G401 (cell line): ENCODE measurements at places on chromosomes 16 and 17. TPM values are rescaled to one million over a fixed set of nuclear protein-coding genes. Genes with fewer than 3 reads are reported as not detected.

GRCh38 chr17:75535119-75535537, 9.6 kb downstream of the LLGL2 start:
- no peak for DNase-seq

- peak; percentile 9 for DNase-seq
Observed at GRCh38 chr16:89002851-89003830, 26.1 kb upstream of the CBFA2T3 start.

GRCh38 chr16:85384833-85385462, 228.2 kb upstream of the GSE1 start:
- DNase-seq, result no peak

- no peak for DNase-seq
Observed at GRCh38 chr16:88975511-88976061, 1.4 kb downstream of the CBFA2T3 start.

- DNase-seq, result no peak
Observed at GRCh38 chr17:30401097-30401496, 22.4 kb downstream of the CPD start.

Gene ATXN1L
- 5.7 and 6.8 TPM in 2 replicates for total RNA-seq

Gene DBNDD1
- 21.4 and 21.5 TPM in 2 replicates for total RNA-seq

DNA sequence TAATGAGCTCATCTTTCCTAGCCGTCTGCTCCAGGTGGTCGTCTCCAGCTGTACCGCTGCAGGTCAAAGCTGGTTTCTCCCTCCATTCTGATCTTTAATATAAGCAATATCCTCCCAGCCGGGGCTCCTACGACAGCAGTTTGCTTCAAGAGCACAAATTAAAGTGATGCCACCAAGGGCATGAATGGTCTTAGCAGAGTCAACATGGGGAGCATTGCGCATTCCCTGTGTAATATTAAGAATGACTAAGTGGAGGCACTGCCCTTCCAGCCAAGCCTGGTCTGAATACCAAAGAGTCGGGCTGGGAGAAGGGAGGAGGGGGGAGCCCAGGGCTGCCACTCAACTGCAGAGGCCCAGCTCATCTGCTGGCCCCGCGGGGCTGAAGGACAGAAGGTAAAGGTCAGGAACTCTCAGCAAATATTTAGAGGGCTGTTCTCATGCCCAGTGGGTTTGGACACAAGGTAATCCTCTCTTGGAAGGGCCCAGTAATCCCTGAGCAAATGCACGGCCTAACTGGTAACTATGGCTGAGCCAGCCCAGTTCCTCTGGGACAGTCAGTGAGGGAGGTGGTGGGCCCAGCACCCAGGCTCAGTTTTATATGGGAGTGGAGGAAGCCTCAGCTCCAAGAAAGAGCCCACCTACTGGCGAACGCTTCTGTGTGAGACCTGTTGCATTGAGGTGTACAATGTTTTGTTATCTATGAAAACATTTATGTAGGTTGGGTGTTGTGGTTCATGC, 121.2 kb downstream of the IRX3 start:
- DNase-seq, result no peak

DNA sequence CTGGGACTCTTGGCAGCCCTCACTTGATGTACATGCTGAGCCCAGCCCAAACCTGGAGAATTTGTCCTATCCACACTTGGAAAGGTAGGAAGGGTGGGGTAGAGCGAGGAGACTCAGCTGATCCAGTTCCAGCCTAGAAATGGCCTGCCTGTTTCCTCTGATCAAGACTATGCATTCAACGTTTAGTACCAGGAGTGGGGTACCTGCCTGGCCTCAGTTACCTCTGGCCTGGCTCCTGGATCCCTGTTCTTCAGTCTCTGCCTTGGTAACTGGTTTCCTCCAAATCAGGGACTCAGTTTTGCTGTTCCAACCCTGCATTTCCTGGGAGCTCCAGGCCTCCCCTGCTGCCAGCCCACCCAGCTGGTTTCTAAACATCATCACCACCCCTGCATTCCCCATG, 233.5 kb downstream of the GSG1L start:
- DNase-seq, result no peak

GRCh38 chr16:9518051-9518450, 426.6 kb downstream of the HAPSTR1 start:
- DNase-seq, result peak; percentile 10

Gene TBC1D3E
- total RNA-seq, result not detected in 2 replicates

- no peak for DNase-seq
Observed at GRCh38 chr17:34248511-34249024, 6.5 kb upstream of the CCL2 start.

Gene SPATA22
- not detected in 2 replicates for total RNA-seq

Gene CCDC78
- 20.0 and 26.4 TPM in 2 replicates for total RNA-seq

DNA sequence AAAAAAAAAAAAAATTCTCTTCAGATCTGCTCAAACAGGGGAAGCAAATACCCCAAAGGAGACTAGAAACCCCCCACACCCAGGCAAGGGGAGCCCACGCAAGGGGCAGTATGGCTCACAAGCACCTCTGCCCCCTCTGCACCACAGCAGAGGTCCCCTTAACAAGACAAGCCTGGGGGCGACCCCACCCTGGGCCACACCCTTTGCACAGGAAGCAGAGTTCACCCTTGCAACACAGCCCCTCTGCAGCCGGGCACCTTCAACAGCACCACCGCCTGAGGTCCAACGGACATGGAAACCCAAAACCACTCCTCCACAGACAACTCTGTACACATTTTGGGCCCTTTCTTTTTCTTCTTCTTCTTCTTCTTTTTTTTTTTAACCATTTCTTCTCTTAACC, 12.8 kb downstream of the AXIN1 start:
- no peak for DNase-seq

DNA sequence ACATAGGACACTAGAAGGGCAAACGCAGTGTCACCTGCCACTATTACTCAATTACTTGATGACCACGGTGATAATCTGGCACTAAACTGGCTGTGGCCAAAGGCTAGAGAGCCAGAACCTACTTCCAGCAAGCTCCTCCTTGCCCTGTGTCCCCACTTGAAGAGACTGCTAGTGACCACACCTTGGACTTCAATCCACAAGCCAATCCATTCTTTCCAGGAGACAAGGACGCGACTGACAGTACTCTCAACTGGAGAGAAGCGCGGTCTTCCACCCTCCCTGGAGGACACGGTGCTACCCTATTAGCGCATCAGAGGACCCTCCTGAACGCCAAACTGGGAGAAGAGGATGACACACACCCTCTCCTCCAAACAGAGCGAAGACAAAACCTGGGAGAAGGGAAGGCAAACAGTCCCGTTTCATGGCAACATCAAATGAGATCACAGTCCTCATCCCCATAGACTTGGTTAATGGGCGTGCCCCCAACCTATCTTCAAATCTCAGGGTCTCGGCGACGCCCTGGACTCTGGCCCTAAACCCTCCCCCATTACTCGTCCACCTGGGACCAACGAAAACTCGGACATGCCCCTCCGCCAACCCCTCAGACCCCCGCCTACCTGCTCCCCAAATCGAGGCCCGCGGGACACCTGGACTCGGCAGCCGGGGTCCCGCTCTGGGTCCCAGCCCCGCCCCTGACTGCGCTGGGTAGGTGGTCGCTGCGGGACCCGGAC, 508 bp downstream of the FLCN start:
- peak; percentile 60 for DNase-seq

Gene ZNF629
- total RNA-seq, result 18.4 and 27.6 TPM in 2 replicates

DNA sequence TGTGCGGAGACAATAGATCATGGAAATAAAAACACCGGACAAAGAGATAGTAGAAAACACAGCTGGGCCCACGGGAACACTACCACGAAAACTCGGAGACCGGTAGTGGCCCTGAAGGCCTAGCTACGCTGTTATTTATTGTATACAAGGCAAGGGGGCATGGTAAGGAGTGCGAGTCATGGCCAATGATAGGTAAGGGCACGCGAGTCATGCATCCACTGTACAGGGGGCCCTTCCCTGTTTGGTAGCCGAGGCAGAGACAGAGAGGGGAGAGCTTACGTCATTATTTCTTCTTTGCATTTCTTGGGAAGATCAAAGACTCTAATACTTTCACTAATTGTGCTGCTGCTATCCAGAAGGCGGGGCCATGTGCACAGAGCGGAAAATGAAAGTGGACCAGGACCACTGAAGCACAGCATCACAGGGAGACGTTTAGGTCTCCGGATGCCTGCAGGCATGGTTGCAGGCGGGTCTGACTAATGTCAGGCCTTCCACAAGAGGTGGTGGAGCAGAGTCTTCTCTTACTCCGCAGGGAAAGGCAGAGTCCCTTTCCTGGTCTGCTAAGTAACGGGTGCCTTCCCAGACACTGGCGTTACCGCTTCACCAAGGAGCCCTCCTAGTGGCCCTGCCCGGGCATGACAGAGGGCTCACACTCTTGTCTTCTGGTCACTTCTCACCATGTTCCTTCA, 74.4 kb upstream of the ARL4D start:
- no peak for DNase-seq

Gene PPL
- 33.2 and 41.0 TPM in 2 replicates for total RNA-seq

- no peak for DNase-seq
Observed at GRCh38 chr16:1531638-1531910, 1.9 kb upstream of the TMEM204 start.

DNA sequence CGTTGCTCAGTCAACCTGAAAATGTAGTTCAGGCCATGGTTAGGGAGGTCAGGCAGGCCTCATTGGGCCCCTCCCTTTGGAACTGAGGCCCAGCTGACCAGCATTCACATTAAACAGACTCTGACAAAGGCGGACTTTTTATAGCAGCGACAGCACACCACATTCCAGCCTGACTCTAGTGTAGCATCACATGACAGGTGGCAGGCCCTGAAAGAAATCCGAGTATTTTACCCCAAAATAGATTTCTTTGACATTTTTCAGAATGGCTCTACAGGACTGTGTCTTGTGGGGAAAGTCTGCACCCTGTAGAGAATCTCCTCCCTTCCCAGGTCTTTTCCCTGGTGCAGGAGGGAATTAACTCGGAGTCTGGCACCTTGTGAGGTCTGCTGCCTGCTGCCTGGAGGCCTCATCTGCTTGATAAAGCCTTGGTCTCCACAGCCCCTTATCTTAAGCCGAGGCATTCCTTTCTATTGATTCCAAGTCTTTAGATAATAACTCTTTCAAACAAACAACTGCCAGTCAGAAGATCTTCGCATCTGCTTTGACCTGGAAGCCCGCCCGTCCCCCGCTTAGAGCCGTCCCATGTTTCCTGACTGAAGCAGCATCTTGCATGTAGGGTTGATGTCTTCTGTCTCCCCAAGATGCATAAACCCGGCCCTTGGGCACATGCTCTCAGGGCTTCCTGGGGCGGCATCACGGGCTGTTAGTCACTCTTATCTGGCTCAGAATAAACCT, 44.0 kb upstream of the CAPN15 start:
- no peak for DNase-seq

- DNase-seq, result peak; percentile 78
Observed at GRCh38 chr16:67923414-67924116, 8.1 kb downstream of the CTRL start.
